Aorta (tissue), 5 donors: ENCODE measurements at places on chromosomes 1 and 21. TPM values are rescaled to one million over a fixed set of nuclear protein-coding genes. Genes with fewer than 3 reads are reported as not detected.

GRCh38 chr1:177854951-177855350 lies 114.9 kb downstream of the SEC16B start:
- DNase-seq = no peak

- no peak for DNase-seq
Observed at GRCh38 chr1:163531345-163531744, 209.6 kb downstream of the NUF2 start.

DNA sequence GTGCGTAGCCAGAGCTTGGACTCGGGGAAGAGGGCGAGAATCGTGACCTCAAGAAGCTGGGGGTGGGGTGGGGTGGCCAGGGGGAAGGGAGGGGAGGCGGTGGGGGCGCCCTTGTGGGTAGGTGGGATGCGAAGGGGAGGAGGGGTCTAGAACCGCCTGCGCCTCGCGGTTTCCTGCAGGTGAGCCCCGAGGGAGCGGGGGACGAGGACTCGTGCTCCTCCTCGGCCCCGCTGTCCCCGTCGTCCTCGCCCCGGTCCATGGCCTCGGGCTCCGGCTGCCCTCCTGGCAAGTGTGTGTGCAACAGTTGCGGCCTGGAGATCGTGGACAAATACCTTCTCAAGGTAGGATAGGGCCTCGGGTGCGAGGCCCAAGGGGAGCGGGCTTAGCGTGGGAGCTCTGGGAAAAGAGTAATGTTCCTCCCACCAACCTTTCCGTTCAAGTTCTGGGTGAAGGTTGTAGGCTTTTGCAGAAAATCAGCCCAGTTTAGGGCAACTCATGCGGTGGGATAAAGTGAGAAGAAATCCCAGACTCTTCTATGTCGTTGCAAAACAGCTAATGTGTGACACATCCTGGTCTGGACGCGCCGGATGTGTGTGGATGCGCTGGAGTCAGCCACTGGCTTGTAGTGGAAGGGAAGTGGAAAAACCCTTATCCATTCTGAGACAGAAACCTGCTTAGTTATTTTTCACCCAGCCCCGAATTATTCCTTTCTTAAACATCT lies 2.9 kb downstream of the LHX8 start:
- no peak for DNase-seq

DNA sequence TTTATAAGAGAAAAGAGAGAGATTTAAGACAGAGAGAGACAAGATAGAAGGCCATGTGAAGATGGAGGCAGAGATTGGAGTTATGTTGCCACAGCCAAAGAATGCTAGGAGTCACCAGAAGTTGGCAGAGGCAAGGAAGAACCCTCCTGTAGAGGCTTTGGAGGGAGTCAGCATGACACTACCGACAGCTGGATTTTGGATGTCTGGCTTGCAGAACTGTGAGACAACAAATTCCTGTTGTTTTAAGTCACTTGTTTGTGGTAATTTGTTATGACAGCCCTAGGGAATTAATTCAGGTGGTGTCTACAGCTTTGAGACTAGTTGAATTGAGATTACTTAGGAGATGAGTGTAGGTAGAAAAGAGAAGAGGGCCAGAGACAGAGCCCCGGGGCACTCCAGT lies 158.5 kb downstream of the DNM3 start:
- DNase-seq = no peak

DNA sequence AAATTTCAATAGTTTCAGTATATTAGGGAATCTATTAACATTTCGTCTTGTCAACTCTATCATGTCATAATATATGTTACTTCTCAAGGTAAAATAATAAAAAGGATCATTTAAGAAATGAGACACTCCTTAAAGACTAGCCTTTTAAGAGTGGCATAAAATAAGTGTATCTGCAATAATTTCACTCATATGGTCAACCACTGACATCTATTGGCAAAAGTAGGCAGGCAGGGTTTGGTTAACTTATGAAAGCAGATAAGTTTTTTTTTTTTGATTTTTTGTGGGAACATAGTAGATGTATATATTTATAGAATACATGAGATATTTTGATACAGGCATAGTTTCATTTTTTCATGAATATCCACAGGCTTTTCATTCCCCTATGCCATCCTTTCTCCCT lies 5.5 kb upstream of the RGS21 start:
- no peak for DNase-seq

DNA sequence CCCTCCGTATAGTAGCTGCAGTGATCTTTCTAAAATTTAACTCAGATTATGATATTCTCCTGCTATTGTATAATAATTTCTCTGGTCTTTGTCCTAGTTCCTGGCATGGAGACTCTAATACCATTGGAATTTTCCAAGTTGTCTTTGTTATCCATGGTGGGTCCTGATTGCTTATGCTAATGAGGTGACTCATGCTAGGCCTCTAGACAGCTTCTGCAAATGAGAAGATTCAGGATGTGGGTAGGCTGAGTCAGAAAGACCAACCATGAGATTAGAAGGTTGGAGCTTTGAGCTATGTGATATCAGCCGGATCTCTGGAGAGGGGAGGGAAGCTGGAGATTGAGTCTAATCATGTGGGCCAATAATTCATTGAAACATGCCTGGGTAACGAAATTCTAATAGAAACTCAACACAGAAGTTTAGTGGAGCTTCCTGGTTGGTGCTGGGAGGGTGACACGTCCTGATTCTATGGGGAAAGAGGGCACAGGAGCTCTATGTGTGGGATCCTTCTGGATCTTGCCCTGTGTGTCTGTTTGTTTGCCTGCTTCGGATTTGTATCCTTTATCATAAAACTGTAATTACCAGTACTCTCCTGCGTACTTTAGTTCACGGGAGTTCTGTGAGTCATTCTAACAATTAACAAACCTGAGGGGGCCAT lies 73.2 kb upstream of the CNIH3 start:
- no peak for DNase-seq

DNA sequence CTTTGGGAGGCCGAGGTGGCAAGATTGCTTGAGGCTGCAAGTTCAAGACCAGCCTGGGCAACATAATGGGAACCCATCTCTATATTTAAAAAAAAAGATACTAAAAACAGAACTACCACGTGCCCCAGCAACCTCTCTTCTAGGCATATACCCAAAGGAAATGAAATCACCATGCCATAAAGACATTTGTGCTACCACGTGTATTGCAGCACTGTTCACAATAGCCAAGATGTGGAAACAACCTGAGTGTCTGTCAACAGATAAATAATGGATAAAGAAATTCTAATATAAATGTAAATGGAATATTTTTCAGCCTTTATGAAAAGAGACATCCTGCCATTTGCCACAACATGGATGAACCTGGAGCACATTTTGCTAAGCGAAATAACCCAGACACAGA lies 128.6 kb downstream of the PCNX2 start:
- no peak for DNase-seq

- no peak for DNase-seq
Observed at GRCh38 chr1:56099766-56100265, 479.5 kb downstream of the PLPP3 start.

DNA sequence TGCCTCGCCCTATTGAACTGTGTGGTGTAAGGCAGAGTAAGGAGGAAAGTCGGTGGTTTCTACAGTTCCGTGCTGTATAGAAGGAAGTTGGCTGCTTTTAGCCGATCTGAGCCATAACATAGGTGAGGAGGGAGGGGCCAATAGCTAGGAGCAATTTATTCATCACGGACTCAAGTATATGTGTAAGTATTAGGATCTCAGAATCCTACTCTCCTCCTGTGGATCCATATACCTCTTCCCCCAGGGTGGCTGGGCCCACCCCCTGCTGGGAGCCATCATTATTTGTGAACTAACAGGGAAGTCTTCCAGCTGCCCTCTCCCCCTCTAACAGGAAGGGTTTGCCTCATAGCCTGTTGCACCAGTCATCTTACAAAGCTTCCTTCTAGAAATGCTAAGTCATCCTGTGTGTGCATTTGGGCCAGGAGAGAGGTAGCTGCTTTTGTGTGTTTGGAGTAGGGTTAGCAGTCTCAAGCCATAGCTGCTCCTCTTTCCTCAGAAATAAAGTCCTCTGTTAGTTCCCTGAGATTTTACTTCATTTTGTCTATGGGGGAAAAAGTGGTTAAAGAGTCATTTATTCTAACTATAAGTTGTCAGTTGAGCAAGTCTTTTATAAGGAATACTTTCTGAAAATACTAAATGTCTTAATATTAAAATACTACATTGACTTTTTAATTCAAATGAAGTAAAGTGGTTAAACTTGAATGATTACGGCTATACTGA lies 14.9 kb upstream of the CENPS start:
- peak; percentile 57 for DNase-seq

GRCh38 chr1:172335377-172335776 lies 85.1 kb upstream of the C1orf105 start:
- DNase-seq = no peak

DNA sequence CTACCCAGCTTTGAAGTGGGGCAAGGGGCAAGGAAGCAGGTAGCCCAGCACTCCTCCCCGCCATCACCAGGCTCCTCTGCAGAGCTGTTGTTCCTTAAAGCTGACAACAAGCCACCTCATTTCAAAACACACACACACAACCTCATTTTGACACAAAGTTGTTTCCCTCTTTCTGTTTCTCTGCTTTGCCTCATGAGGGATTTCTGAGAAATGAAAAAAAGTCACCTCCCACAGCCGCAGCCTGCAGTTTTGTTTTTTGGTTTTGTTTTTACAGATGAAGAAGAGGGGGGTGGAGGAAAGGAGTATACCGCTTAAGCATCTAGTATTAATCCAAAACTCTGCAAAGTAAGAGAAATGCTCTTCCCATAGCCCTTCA lies 12.1 kb downstream of the MCL1 start:
- no peak for DNase-seq

GRCh38 chr1:165551469-165551868 lies 7.7 kb downstream of the LRRC52 start:
- DNase-seq = no peak

DNA sequence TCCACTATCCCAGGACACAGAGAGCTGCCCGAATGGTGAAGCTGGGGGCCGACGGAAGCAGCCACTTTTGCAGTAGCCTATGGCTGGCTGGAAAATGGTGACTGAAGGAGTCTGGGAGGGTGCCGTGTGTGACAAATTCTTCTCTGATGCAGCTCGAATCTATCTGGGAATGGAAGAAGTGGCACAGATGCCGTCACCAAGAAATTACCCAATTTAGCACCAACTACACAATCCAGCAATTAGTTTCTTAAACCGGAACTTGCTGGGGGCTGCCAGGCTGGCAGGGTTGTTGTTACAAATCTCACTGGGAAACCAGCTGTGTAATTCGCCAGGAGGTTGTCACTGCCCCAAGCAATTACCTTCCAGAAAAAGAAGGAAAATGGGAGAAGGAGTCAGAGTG lies 18.0 kb downstream of the DLGAP3 start:
- no peak for DNase-seq

DNA sequence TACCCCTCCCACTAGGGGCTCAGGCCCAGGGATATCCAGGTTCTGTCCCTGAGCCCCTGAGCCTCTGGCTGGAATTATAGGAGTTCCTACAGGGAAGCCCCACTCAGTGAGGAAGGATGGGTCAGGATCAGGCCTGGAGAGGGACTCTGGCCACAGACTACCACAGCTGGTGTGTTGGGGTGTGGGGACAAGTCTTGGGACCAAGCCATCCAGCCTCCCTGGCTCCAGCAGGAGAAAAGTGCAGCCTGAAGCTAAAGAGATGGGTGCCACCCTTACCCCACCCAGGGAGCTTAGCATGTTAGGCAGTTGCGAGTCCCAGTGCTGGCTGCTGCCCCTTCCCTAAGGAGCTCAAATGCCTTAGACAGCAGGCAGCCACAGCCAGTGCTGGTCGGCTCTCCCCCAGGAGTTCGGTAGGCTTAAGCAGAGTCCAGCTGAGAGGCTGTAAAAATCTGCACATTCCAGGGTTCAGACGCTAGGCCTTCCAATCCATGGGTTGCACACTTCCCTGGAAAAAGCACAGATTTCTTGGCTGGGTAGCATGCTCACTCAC lies 96.2 kb upstream of the CYYR1 start:
- no peak for DNase-seq

DNA sequence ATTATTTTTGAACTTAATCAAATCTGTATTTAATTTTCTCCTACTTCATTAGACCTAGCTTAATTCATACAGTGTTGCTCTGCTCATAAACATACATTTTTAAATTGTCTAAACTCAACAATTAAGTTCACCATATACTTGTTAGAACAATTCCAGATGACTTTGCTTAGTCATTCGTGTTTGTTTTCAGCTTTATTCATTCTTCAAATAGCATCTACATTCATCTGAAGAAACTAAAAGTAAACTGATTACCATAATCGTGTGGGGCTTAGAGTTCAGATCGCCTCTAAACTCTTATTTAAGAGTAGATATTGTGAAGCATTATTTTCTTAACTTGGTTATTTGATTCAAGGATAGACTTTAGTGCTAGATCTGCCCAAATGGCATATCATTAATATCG lies 34.4 kb downstream of the KLHL20 start:
- no peak for DNase-seq

GRCh38 chr1:182392050-182393028 lies 749 bp upstream of the GLUL start:
- DNase-seq = peak; percentile 77

DNA sequence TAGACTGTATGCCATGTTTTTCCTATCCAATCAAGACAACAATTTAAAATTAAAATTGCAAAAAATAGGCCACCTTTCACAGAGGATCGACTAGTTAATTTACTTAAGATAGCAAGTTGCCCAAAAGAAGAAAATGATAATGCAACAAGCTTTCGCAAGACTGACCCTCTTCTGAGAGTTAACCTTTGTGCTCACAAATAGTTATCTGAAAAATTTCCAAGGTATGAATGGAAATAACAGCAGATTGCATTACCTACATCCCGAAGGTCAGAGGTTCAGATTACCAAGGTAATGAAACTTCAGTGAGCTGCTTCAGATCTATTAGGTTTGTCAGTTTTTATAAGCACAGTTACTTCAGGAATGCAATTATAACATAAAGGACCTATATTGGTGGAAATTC lies 298.0 kb downstream of the KCTD3 start:
- DNase-seq = no peak

- DNase-seq = no peak
Observed at GRCh38 chr1:51230501-51231078, 5.5 kb upstream of the RNF11 start.

DNA sequence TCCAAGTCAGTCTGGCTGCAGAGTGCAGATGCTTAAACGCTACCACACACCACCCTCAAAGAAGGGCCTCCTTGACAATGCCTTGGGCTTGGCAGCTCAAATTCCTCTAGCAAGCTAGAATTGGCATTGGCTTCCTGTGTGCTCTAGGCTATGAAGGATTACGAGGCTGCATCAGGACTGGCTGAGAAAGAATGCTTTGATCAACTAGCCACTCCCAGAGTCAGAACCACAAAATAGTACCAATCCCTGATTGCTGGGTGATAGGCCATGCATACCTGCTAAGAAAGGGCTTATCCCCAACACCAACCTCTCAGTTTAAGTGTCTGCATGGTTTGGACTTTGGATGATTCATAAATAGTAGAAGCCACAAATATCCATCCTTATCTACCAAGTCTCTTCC lies 504.9 kb downstream of the OMA1 start:
- DNase-seq = no peak

GRCh38 chr1:201329286-201329685 lies 46.0 kb downstream of the PKP1 start:
- peak; percentile 36 for DNase-seq

Gene MYOC
- total RNA-seq = 18.0 TPM

Gene CCT3
- 102 TPM for total RNA-seq

Gene PRKCZ
- total RNA-seq = 3.2 TPM

Gene CCDC17
- total RNA-seq = 3.3 TPM

Gene CCDC27
- not detected for total RNA-seq

Gene ZBTB8A
- total RNA-seq = 7.6 TPM

Gene TINAGL1
- total RNA-seq = 506 TPM

Gene NHLH1
- 0.13 TPM for total RNA-seq

Gene MX1
- total RNA-seq = 58.1 TPM
